Aorta (tissue), 5 donors: ENCODE measurements at places on chromosomes 12 and 14. TPM values are rescaled to one million over a fixed set of nuclear protein-coding genes. Genes with fewer than 3 reads are reported as not detected.

DNA sequence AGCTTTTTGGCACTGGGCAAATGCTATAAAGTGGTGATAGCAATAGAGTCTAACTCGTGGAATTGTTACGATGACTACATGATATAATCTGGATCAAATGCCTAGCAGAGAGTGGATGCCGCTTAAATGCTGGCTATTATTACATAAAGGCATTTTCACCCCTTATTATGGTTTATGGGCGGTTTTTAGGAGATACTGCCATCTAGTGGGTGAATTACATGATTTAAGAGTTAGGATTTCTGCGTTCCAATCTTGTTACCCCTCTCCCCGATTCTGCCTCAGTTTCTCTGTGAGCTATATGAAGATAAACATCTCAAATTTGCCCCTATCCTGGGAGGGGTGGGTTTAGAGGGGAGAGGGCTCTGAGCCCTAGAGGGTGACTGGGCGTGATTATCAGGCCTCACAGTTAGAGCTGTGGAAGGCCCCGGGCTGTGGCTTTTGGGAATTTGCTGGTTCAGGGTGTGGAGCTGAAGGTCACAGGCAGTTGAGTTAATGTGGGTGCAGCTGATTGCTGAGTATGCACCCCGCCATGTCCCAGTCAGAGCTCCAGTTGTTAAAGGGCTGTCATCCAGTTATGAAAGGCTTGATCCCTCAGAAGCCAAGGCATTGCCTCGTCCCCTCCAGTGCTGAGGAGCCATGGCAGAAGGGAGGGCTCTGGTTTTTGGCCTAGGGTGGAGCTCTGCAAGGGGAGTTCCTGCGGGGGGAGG is 14.4 kb downstream of the CLSTN3 start:
- H3K27me3 ChIP-seq: no peaks in the 10 kb centered on the region
- H3K4me3 ChIP-seq: no peak overlapping the region
- H3K4me1 ChIP-seq: no peaks in the 10 kb centered on the region
- H3K27ac ChIP-seq: no peak overlapping the region
- DNase-seq: no peak

DNA sequence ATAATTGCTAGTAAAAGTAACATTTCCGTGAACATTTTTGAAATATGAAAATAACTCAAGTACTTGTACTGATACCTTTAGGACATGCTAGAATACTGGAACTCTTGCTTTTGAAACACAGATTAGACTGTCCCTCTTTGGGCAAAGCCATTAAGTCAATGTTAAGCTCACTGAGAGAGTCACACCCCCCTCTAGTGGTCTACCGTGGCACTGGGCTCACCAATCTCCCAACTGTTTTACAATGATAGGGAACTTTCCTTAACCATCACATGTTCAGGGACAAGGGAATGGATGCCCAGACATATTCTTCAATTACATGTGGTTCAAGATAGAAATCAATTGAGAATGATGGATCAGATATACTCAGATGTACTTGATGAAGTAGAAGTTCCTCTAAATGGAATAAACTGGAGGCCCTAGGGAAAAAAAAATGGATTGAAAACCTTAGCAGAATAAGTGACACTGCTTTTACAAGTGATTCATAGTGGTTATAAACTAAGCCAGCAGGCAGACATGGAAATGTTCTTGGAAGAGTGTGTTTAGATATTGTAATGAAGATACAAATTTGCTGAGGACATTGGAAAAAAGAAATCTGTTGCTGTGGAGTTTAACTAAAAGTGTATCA is 17.8 kb downstream of the NANOG start:
- no peaks in the 10 kb centered on the region for H3K27me3 ChIP-seq
- H3K36me3 ChIP-seq: no peaks in the 10 kb centered on the region
- no peak overlapping the region for H3K27ac ChIP-seq
- H3K4me1 ChIP-seq: no peaks in the 10 kb centered on the region
- H3K4me3 ChIP-seq: no peak overlapping the region
- peak; percentile 80 for DNase-seq

GRCh38 chr12:12722435-12723148 is 5.4 kb downstream of the CDKN1B start:
- H3K4me3 ChIP-seq: no peak overlapping the region
- no peaks in the 10 kb centered on the region for H3K36me3 ChIP-seq
- H3K27me3 ChIP-seq: no peaks in the 10 kb centered on the region
- no peak for DNase-seq

- H3K4me1 ChIP-seq: peaks cover 2% of the 10 kb centered on the region
- no peaks in the 10 kb centered on the region for H3K27me3 ChIP-seq
- no peak for DNase-seq
- no peaks in the 10 kb centered on the region for H3K36me3 ChIP-seq
- no peak overlapping the region for H3K4me3 ChIP-seq
Measured at GRCh38 chr12:22812531-22812930, 187.6 kb downstream of the ETNK1 start.

GRCh38 chr12:124233846-124234640 is 60.9 kb upstream of the RFLNA start:
- H3K27me3 ChIP-seq: no peaks in the 10 kb centered on the region
- DNase-seq: no peak
- no peak overlapping the region for H3K4me3 ChIP-seq
- H3K36me3 ChIP-seq: no peaks in the 10 kb centered on the region
- no peak overlapping the region for H3K27ac ChIP-seq

- H3K4me1 ChIP-seq: no peaks in the 10 kb centered on the region
- H3K36me3 ChIP-seq: no peaks in the 10 kb centered on the region
- no peak overlapping the region for H3K4me3 ChIP-seq
Measured at GRCh38 chr12:111249018-111249370, 119.9 kb downstream of the PHETA1 start.

GRCh38 chr14:64513271-64513670 is 8.7 kb downstream of the ZBTB1 start:
- no peak for DNase-seq
- no peak overlapping the region for H3K27ac ChIP-seq
- H3K36me3 ChIP-seq: no peaks in the 10 kb centered on the region
- peaks cover 2% of the 10 kb centered on the region for H3K4me1 ChIP-seq

DNA sequence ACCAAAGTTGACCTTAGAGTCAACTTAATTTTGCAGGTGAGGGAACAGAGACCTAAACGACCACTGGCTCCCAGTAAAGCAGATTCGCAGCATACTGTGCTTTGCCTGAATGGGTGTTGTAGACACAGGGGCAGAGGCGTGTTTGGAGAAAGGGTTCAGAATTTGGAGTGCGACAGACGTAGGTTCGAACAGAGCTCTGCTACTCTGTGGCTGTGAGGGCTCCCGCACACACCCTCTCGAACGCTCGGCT is 243 bp upstream of the TOMM20L start:
- no peaks in the 10 kb centered on the region for H3K36me3 ChIP-seq
- no peaks in the 10 kb centered on the region for H3K4me1 ChIP-seq
- peak overlapping the region; percentile 48 for H3K4me3 ChIP-seq
- H3K27ac ChIP-seq: no peak overlapping the region

DNA sequence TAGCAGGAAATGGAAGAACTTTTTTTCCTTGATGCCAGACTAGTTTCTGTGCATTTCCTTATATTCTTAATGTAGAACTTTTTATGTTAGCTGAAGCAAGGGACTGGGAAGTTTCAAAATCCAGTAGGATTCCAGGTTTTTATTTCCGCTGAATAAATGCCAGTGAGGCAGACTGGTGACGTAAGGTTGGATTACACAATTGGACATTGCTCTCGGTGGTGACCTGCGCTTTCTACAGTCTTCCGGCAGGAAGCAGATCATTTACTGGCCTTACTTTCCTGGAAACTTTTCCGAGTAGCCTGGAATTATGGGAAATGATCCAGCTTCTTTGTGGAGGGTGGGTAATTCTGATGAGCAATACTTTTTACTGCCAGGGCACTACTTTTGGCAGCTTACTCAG is 3.6 kb downstream of the IFT43 start:
- H3K27me3 ChIP-seq: no peaks in the 10 kb centered on the region
- H3K4me3 ChIP-seq: no peak overlapping the region
- H3K36me3 ChIP-seq: peaks cover 1% of the 10 kb centered on the region
- no peak for DNase-seq
- peak overlapping the region; percentile 99 for H3K27ac ChIP-seq

DNA sequence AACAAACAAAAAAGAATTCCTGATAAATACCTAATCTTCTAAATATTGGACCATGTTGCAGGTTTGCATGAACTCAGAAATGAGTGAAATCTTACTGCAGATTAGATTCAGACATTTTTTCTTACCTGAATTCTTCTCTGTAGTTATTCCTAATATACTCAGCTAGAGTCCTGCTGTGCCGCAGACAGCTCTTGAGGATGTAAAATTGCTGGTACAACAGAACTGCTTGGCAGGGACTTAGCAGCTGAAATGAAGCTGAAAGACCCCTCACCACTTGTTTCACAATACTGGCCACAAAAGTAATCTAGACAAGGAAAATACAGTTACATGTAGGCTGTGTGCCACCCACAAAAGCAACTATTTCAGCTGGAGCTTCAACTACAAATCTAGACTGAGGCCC is 48.3 kb upstream of the KICS2 start:
- H3K27ac ChIP-seq: no peak overlapping the region
- H3K36me3 ChIP-seq: no peaks in the 10 kb centered on the region
- H3K4me3 ChIP-seq: no peak overlapping the region
- no peaks in the 10 kb centered on the region for H3K27me3 ChIP-seq
- DNase-seq: no peak
- no peaks in the 10 kb centered on the region for H3K4me1 ChIP-seq

DNA sequence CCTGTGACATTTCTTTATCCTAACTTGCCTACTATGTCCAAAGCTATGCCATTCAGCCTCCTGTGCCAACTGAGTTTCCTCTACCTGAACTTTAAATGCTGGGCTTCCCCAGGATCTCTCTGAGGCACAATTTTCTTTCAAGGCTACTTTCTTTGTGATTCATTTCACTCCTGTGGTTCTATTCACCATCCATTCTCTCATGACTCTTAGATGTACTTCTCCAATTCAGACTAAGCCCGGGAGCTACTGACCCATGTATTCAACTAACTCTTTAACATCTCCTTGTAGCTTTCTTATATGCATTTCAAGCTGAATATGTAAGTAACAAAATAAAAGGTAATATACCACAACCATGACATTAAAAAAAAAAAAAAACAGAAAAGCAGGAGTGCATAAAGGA is 738.9 kb upstream of the USP15 start:
- H3K27ac ChIP-seq: no peak overlapping the region
- no peaks in the 10 kb centered on the region for H3K4me1 ChIP-seq
- H3K27me3 ChIP-seq: no peaks in the 10 kb centered on the region
- no peak overlapping the region for H3K4me3 ChIP-seq
- no peak for DNase-seq

DNA sequence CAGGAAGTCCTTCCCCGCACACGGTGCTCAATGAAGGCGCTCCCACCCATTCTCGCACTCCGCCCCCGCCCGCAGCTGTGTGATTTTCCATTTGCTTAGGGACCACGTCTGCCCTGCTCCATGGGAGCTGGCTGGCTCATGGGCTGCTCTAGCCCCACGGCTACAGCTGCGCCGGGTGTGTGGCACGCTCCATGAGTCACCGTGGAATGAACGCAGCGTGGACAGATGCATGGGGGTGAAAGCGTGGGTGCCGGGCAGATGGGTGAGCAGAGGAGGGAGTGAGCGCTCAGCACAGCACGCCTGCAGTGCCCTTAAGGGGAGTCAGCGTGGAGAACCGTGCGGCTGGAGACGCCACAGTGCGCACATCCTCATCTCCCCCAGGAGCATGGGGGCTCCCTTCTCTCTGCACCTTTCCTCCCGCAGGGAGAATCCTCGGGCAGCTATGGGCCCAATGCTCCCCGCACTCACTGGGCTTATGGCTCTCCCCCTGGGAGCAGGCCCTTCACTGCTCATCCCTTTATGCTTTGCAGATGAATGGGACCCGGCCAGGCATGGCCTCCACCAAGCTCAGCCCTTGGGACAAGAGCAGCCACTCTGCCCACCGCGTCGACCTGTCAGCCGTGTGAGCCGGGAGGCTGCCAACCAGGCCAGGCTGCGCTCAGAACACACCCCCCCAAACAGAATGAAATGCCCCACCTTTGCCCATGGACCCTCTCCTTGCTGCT is 185.1 kb downstream of the ADGRD1 start:
- DNase-seq: no peak
- H3K36me3 ChIP-seq: no peaks in the 10 kb centered on the region
- H3K4me1 ChIP-seq: no peaks in the 10 kb centered on the region
- H3K27me3 ChIP-seq: no peaks in the 10 kb centered on the region
- no peak overlapping the region for H3K4me3 ChIP-seq

GRCh38 chr12:97466621-97467020 is 4.0 kb downstream of the RMST start:
- no peak overlapping the region for H3K4me3 ChIP-seq
- H3K27me3 ChIP-seq: no peaks in the 10 kb centered on the region
- DNase-seq: no peak
- H3K27ac ChIP-seq: no peak overlapping the region
- no peaks in the 10 kb centered on the region for H3K36me3 ChIP-seq

GRCh38 chr12:121803861-121804416 is at the start of gene SETD1B:
Gene SETD1B (plus strand): TSS chr12:121804009. CDS start chr12:121804738, 729 bp downstream.
- peak within 1 kb of the TSS; percentile 94 for H3K27ac ChIP-seq
- H3K4me1 ChIP-seq: no peaks in the 10 kb centered on the region
- no peak for DNase-seq
- peak within 1 kb of the TSS; percentile 98 for H3K4me3 ChIP-seq
- no peaks in the 10 kb centered on the region for H3K36me3 ChIP-seq

GRCh38 chr12:68229956-68230355 is 4.3 kb upstream of the IL26 start:
- no peaks in the 10 kb centered on the region for H3K36me3 ChIP-seq
- H3K27ac ChIP-seq: no peak overlapping the region
- no peaks in the 10 kb centered on the region for H3K4me1 ChIP-seq
- no peak for DNase-seq

The NINJ2 gene
- 11.2 TPM for total RNA-seq

DNA sequence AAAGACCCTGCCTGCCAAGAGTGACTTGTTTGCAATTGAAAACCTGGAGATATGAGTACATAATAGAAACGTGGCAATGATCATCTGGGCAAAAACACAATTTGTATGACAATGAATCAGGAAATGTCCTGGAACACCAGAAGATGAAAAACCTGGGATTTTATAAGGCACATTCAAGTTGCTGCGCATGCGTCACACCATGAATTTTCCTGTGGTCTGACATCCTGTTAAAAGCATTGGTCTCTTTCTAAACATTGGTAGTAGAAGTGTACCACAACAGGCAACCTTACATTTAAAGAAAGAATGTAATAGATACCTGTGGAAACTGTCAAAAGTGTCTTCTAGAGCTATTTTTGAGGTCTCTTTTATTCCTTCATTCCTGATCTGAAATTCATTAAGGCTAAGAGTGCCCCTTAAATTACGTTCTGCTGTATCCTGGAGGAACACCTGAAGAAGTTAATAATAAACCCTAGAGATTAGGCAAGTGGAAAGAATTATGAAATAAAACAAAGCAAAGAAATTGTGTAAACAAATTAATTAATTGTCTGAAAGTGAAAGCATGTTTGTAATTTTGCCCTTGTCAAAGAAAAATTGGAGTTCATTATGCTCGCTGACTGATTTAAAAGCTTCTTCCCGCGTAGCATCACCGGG is 676.5 kb downstream of the DIO2 start:
- peaks cover 3% of the 10 kb centered on the region for H3K36me3 ChIP-seq
- no peak for DNase-seq
- H3K4me1 ChIP-seq: no peaks in the 10 kb centered on the region

- peaks cover 15% of the 10 kb centered on the region for H3K36me3 ChIP-seq
- DNase-seq: no peak
- H3K4me3 ChIP-seq: no peak overlapping the region
- no peaks in the 10 kb centered on the region for H3K27me3 ChIP-seq
- no peaks in the 10 kb centered on the region for H3K4me1 ChIP-seq
Measured at GRCh38 chr12:9099552-9100190, 16.0 kb downstream of the A2M start.

GRCh38 chr14:98120831-98121464 is 1151.0 kb downstream of the BCL11B start:
- DNase-seq: no peak
- H3K36me3 ChIP-seq: no peaks in the 10 kb centered on the region
- no peaks in the 10 kb centered on the region for H3K27me3 ChIP-seq
- H3K27ac ChIP-seq: no peak overlapping the region
- H3K4me3 ChIP-seq: no peak overlapping the region
- H3K4me1 ChIP-seq: no peaks in the 10 kb centered on the region

The ANKRD52 gene
- 37.9 TPM for total RNA-seq
